ENCODE measurements at places on chromosomes 1 and 21.

DNA sequence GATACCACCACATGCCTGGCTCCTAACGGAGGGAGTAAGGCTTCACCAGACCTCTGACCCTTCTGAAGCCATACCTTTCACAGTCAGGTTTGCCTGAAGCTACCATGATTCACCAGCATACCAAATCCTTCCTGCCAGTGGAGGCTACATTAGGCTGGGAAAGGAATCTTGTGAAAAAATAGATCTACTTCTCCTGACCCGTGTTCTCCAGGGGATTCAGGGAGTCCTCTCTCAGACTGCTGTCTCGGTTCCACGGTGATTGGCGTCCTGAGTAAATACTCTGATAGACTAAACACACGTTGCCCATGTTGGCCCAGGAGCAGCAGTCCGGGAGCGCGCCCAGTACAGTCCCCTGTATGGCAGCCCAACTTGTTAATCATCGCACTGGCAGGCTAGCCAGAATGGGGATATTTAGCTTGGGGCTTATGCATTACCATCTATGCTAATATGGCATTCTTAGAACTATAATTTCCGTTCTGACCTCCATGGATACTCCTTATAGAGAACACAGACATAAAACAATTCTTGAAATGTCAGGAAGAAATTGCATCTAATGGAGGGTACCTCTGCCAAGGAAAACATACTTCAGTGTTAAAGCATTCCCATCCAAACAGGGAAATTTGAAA is 173.2 kb downstream of the ROR1 start:
- DNase-seq, result no peak

- DNase-seq, result no peak
Observed at GRCh38 chr1:218467101-218468072, 122.3 kb downstream of the TGFB2 start.

- DNase-seq, result no peak
Observed at GRCh38 chr1:168164771-168165170, 14.0 kb upstream of the TIPRL start.

GRCh38 chr1:218679391-218679790 is 334.3 kb downstream of the TGFB2 start:
- no peak for DNase-seq

DNA sequence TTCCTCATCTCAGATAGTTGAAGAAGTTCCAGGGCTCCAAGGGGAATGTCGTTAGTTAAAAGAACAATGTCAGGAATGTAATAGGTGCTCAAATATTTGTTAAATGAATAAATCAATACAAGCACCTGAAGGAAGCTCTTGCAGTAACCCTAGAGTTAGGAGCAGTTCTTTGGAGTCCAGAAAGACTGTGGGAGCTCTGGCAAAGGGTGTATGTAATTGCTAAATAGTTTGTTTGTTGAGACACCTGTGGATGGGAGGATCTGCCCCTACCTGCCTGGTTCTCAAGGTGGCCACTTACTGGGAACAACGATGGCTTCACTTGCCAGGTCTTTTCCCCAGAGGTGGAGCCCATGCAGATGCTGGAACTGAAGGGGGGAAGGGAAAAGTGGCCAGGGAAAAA is 27.5 kb upstream of the JUN start:
- no peak for DNase-seq

- no peak for DNase-seq
Observed at GRCh38 chr1:182845894-182846293, 6.7 kb downstream of the DHX9 start.

GRCh38 chr1:227943381-227944089 is 4.2 kb downstream of the WNT9A start:
- no peak for DNase-seq

DNA sequence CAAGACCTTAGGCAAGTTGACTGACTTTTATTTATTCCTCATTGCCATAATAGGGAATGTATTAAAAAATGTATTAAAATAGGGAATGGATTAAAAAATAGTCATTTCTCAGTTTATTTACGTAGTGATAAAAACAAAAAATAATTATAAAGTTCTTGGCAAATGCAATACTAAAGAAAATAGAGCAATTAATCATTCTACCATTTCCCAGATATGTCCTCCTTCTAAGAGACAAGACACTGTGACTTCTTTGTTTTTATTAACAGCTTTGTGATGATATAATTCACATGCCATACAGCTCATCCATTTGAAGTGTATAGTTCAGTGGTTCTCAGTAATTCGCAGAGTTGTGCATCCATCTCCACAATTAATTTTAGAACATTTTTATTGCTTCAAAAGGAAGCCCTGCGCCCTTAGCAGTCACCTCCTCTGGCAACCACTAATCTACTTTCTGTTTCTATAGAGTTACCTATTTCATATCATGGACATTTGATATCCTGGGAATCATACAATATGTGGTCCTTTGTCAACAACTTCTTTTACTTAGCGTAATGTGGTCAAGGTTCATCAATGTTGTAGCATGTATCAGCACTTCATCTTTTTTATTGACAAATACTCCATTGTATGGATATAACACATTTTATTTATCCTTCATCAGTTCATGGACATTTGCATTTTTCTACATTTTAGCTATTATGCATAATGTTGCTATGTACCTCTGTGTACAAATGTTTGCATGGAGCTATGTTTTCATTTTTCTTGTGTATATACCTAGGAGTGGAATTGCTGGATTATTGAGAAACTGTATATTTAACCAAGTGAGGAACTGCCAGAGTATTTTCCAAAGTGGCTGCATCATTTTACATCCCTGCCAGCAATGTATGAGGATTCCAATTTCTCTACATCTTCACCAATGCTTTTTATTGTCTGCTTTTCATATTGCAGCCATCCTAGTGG is 5.6 kb downstream of the TBX19 start:
- DNase-seq, result no peak

DNA sequence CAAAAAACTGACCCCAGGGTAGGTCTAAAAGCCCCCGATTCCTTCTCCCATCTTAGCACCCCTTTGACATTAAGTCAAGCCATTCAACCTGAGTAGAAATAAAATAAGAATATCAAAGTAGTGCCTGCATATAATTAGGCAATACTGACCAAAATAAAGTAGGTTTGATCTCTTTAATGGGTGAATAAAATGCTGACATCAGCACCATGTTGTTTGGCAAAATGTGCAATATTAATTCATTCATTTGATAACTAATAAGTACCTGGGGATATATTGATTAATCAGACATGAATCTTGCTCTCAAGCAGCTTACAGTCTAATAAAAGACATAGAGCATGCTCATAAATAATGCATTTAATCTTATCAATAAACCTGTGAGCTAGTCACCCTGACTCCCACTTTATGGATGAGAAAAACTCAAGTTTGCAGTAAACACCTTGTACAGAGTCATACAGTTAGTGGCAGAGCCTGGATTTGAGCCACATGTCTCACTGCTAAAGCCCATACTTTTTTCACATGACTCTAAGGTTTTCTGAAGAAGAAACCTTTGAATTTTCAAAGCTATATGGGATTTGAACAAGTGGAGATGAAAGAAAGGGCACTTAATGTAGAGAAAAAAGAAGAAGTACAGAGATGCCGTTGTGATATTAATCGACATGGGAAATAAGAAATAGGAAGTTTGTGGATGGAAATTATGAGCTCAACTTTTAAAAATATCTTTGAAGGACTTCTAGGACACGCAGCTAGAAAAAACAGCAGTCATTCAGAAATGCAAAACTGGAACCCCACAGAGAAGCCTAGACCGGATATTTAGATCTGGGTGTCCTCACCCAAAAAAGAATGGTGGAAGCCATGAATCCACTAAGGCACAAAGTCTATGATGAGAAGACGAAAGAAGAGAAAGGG is 183.9 kb downstream of the TOMM20 start:
- no peak for DNase-seq

- DNase-seq, result no peak
Observed at GRCh38 chr1:226388131-226388530, 19.8 kb downstream of the PARP1 start.

GRCh38 chr1:155977690-155978324 is 540 bp downstream of the ARHGEF2 start:
- DNase-seq, result peak; percentile 39

GRCh38 chr1:97603776-97604175 is 317.1 kb downstream of the DPYD start:
- DNase-seq, result no peak

DNA sequence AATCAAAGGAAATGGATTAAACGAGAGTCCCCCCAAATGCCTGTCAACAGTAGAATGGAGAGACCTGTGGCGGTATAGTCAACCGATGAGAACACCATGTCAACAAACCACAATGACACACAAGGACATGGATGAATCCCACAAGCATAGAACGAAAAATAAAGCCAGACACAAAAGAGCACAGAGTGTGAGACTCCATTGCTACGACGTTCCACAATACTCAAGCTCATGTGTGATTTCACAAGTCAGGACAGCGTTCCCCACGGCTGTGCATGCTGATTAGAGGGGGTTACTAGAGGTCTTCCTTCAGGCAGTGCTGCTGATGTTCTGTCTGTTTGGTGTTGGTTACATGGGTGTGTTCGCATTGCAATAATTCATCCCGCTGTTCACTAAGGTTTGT is 5.8 kb upstream of the PLA2G2D start:
- no peak for DNase-seq

GRCh38 chr1:1817221-1817620 is 39.0 kb upstream of the NADK start:
- DNase-seq, result no peak

Data from NCI-H2081 (cell line).